ENCODE measurements at places on chromosomes 6 and 20.

DNA sequence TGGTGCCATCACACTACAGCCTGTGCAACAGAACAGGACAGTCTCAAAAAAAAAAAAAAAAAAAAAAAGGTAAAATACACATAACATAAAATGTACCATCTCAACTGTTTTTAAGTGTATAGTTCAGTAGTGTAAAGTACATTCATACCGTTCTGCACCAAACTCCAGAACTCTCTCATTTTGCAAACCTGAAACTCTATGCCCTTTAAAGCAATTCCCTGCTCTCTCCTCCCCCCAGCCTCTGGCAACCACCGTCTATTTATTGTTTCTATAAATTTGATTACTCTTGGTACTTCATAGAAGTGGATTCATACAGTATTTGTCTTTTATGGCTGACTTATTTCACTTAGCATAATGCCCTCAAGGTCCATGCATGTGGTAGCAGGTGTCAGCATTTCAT, 12.9 kb downstream of the RIPOR2 start:
- no peak for DNase-seq

DNA sequence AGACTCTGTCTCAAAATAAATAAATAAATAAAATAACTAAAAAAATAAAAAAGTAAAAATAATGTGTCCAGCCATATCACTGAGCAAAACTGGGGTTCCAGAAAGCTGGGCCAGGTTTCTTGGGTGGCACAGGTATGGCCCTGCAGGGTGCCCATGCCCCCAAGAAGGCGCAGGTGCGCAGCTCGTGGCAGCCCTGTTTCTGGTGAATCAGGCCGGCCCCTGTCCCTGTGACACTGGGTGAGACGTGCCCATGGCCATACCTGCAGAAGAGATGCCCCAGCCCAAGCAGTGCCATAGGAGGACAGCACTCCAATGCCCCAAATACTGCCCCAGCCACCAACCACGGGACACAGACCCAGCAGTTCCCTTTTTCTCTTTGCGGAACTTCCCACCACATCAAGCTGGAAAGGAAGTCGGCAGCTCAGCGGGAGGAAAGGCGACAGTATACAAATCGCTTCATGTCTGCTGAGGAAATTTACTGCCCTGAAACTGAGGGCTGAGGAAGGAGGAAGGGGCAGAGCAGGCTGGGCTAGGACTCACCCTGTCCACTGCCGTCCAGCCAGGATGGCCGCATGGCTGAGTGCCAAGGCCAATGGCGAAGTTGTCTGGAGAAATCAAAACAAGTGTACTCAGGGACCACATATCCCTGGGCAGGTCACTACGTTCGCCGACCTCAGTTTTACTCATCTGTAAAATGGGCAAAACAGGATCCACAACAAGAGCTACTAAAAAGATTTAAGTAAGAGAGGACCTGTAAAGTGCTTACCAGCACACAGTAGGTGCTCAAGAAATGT, 55.4 kb downstream of the PREX1 start:
- DNase-seq = no peak

- no peak for DNase-seq
Observed at GRCh38 chr6:80287112-80287511, 180.6 kb downstream of the BCKDHB start.

GRCh38 chr6:113578691-113579090, 278.5 kb upstream of the MARCKS start:
- DNase-seq = no peak

- no peak for DNase-seq
Observed at GRCh38 chr6:81977486-81977885, 225.0 kb upstream of the TENT5A start.

GRCh38 chr6:8325743-8326142, 109.6 kb downstream of the SLC35B3 start:
- DNase-seq = no peak

GRCh38 chr6:97864826-97865225, 581.8 kb upstream of the MMS22L start:
- no peak for DNase-seq

GRCh38 chr6:158152659-158153058, 15.4 kb downstream of the SERAC1 start:
- no peak for DNase-seq

DNA sequence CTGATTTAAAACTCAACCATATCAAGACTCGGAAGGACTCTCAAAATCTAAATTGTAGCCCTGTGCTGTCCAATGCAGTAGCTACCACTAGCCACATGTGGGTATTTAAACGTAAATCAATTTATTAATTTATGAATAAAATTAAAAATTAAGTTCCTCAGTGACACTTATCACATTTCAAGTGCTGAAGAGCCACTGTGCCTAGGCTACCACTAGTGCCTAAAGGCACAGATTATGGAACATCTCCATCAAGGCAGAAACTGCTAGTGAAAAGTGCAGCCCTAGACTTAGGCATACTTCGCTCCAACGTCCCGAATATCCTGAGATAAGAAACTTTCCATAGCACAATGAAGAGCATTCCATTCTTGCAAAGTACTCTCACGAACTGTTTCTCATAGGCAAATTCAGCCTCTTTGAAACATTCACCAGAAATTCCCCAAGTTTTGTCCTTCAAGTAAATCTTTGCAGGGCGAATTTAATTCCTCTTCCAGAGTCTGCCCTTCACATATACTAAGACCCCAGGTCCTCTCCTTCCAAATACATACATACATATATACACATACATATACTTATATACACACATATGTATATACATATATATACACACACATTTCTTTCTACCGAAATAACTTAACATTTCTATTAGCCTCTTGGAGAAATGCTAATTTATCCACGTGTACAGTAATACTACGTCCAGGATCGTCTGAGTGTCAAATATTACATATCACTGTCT, 1.3 kb downstream of the SUPT3H start:
- DNase-seq = no peak

DNA sequence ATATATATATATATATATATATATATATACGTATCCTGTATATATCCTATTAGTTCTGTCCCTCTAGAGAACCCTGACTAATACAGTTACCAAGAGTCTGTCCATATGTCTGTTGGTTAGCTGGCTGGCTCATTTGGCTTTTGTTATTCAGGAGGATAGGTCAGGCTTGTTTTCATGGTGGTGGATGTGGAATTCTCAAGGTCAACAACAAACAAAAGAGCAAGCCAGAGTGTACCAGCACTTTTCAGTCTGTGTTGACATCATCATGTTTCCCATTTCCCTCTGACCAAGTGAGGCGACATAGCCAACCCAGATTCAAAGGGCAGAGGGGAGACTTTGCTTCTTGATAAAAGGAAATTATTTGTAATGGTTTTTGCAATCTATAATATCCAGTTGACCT, 88.5 kb upstream of the PTCHD4 start:
- no peak for DNase-seq

- no peak for DNase-seq
Observed at GRCh38 chr6:85747093-85747492, 104.4 kb upstream of the SYNCRIP start.

DNA sequence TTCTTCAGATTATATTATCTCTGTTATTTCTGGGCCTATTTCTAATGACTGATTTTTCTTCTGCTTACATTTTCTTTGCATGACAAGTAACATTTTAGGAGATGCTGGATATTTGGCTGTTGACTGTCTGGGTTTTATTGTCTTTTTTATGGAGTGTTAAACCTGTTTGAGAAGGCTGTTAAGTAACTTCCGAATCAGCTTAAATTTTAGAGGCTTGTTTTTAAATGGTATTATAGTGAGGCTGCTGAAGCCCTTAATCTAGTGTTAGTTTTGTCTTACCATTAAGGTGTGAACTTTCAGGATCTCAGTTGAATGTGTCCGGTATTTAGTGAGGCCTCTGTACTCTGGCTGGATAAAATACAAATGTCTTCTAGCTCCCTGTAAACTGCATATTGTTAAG, 109.8 kb downstream of the EYA4 start:
- no peak for DNase-seq

Data from stimulated activated CD8-positive, alpha-beta memory T cell treated with anti-CD3 and anti-CD28 coated beads, Interleukin-7, amount 100 ng/mL, for 1 hour (primary cell).